ENCODE measurements at places on chromosomes 6 and 20.

DNA sequence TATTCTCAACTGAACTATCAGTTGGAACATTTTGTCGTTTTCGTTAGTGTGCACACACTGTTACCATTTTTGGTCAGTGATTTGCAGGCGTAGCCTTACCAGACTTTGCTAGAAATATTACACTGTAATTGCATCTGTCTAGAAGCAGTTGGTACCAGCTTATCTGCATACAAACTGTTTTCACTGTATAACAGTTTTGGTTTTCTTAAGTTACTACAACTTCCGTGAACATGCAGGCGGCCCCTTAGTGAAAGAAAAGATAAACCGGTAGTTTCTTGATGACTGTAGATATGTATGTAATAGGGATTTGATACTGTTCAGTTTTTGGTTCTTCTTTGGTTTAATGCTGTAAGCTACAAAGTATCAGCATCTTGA, 1.3 kb downstream of the DSTN start:
- DNase-seq = no peak

GRCh38 chr6:35475573-35475972, 7.4 kb downstream of the RPL10A start:
- DNase-seq = no peak

GRCh38 chr6:29071831-29072723, 15.0 kb downstream of the OR2B3 start:
- DNase-seq = no peak

- DNase-seq = peak; percentile 45
These were observed 20.4 kb upstream of the CD109 start for GRCh38 chr6:73675466-73676098.

DNA sequence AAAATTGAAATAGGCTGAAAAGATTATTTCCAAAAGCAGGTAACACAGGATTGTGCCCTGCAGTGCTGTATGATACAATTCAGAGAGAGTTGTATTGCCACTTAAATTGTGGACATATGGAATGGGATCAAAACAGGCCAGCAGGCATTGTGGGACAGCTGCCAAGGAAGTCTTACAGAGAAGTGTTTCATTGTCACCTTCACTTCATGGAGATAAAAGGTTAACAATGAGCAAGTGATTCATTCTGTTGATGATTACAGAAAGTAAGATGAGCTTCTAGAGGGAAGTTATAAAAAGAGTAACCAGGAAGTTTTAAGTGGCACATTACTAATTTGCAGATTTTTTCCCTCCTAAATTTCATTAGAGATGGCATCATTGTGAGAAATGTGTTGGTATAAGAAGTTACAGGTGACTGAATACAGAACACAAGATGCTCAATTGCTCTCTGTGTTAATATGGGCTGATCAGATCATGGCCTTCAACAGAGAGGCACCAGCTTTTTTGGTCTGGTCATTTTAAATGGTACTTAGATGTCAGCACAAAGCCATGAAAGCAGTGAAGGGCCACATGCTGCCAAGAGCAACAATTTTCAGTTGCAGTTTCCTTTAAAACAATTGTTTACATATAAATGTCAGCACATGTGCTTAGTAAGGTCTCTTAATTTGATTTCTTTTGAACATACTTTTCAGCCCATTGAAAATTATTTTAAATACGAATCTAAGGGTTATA, 402.5 kb upstream of the FKBP1C start:
- no peak for DNase-seq

GRCh38 chr6:114439411-114439810, 96.6 kb upstream of the HS3ST5 start:
- DNase-seq = no peak

GRCh38 chr6:18155150-18155863, at the start of gene KDM1B:
Gene KDM1B (plus strand): TSS chr6:18155422. CDS start chr6:18159896, 4,474 bp downstream.
- peak; percentile 97 for DNase-seq

- no peak for DNase-seq
These were observed 54.6 kb downstream of the B4GALT5 start for GRCh38 chr20:49659056-49659455.

- DNase-seq = no peak
These were observed 11.9 kb upstream of the STK38 start for GRCh38 chr6:36559011-36559793.

GRCh38 chr20:56968376-56969048, 297.9 kb downstream of the BMP7 start:
- DNase-seq = no peak

- DNase-seq = no peak
These were observed 48.6 kb downstream of the TCP11 start for GRCh38 chr6:35092362-35093117.

DNA sequence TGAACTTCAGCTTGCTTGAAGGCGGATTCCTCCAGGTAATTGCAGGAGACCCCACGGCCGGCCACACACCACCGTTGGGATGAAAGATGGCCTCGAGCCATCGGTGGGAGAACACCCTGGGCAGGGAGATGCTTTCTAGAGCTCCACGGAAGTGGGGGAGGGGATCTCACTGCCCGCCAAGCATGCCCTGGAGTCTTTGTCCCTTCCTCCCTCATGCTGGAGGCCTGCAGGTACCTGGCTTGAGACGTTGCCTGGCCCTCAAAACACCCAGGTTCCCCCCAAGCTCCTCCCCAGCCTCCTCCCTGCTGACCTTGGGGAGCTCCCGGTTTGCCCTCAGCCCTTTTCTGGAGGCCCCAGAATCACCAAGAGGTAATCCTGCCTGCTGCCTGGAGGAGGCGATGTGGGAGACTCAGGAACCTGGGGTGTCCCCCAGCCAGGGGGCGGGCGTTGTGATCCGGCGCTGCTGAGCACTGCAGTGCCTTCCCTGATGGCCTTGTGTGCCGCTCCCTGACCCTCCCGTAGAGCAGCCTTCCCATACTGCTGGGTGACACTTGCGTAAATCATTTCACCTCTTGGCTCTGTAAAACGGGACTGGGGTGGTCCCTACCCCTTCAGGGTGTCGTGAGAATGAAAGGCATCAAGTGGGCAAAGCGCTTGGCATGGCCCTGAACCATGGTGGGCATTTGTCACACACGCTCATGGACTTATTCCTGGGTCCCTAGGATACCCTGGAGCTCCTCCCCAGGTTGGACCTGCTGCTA, 91.4 kb downstream of the CEBPB start:
- no peak for DNase-seq

DNA sequence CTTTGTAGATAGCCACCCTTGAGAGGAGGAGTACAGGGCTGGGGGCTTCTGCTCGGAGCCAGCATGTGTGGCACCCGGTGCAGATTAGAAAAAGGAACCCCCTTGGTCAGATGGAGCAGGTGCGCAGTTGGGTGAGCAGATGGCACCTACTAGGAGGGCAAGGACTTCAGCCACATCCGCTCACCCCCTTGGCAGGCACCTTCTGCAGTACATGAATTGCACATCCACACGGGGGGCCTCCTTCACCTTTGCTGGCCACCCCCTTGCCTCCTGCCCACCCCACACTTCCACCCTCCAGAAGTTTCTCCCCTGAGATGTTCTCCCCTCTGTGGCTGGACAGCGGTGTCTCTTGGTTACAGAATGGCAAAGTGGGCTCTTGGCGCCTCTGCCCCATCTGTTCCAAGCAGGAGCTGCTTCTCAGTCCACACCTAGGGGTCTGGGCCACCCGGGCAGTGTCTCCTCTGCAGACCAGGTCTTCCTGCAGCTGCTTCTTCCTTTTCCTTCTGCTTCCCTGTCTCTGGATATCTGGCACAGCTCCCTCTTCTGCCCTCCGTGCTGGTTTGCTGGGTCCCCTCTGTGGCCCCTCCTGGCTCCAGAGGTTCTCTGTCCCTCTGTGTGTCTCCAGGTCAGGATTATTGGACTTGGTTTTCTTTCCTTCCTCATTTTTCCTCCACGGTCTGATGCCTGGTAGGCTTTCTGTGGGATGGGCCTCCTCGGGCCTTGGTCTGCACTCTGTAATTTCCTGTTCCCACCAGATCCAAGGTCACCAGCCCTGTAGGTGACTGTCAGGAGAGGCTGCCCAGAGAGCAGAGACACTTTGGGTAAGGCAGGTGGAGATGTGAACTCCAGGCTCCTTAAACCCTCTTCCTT, 4.1 kb downstream of the MDFI start:
- no peak for DNase-seq

DNA sequence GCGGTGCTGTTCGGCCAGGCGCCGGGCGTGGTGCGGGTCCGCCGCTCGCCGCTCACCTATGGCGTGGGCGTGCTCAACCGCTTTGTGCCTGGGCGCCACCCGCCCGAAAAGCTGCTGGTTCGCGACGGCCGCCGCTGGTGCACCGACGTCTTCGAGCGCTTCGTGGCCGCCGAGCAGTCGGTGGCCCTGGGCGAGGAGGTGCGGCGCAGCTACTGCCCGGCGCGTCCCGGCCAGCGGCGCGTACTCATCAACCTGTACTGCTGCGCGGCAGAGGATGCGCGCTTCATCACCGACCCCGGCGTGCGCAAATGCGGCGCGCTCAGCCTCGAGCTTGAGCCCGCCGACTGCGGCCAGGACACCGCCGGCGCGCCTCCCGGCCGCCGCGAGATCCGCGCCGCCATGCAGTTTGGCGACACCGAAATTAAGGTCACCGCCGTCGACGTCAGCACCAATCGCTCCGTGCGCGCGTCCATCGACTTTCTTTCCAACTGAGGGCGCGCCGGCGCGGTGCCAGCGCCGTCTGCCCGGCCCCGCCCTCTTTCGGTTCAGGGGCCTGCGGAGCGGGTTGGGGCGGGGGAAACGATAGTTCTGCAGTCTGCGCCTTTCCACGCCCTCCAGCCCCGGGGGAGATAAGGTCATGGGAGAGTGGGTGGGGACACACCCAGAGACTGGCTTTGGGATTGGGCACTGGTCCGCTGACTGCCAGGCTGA, 15.7 kb downstream of the ADISSP start:
- peak; percentile 18 for DNase-seq

DNA sequence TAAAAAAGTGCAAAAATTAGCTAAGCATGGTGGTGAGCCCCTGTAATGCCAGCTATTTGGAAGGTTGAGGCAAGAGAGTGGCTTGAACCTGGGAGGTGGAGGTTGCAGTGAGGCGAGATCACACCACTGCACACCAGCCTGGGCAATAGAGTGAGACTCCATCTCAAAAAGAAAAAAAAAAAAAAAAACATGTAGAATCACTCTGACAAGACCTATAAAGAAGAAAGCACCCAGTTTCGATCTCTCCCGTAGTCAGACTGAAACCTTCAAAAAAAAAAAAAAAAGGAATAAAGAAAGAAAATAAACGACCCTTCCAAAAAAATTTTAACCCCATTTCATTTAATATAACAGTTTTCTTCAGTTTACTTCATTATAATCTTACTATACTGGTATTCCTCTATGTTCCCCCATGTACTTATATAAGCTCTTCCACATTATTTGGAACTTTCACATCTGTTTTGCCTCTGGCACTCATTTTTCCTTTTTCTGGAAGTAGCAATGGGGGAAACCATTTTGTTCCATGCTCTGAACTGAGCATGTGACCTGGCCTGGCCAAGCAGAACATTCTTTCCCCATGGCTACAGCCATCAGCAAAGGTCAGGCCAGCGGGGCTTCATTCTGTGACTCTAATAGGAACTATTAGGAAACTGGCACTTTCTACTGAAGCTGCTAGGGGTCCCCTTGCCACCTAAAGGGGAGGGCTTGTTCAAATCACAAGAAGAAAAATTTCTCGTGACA, 9.6 kb downstream of the SLC18B1 start:
- DNase-seq = no peak

GRCh38 chr6:139369568-139370282, 4.7 kb downstream of the CITED2 start:
- DNase-seq = no peak
